Activated T-helper 9 cell treated with anti-CD3 and anti-CD28 coated beads, Interleukin-2, amount 50 U/mL, for 16 hours (primary cell): ENCODE measurements at places on chromosomes 3 and 15.

DNA sequence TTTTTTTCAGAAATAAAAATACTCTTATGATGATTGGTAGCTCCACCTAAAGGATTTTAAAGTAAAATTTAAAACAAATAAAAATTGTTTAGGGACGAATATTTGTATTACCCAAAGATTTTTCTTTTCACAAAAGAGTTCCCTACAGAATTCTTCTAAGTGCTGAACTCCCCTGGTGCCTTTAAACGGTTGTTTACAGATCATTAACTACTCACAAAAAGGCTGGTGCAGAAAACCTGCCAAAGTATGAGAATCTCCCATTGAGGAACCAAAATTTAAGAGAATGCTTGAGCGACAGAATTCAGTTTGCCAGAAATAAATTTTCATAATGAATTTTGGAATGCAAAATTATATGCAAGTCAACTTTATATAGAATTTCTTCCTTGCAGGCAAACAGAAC is 497.8 kb upstream of the NR2F2 start:
- DNase-seq: no peak

DNA sequence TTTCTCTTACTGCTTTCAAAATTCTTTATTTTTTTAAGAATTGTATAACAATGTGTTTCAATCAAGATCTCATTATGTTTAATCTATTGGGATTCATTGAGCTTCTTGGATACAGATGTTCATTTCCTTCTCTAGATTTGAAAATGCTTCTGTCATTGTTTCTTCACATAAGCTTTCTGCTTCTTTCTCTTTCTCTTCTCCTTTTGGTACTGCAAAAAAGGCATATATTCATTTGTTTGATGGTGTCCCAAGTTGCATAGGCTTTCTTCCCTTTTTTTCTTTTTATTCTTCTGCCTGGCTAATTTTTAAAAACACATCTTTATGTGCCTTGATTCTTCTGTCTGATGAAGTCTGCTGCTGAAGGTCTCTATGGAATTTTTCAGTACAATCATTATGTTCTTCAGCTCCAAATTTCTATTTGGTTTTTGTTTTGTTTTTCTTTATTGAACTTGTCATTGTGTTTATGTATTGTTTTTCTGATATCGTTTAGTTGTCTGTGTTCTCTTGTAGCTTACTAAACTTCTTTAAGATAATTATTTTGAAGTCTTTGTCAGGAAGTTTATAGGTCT is 88.9 kb downstream of the DTWD1 start:
- no peak for DNase-seq

GRCh38 chr3:143972155-143972504 is 507 bp downstream of the DIPK2A start:
- no peak for DNase-seq

DNA sequence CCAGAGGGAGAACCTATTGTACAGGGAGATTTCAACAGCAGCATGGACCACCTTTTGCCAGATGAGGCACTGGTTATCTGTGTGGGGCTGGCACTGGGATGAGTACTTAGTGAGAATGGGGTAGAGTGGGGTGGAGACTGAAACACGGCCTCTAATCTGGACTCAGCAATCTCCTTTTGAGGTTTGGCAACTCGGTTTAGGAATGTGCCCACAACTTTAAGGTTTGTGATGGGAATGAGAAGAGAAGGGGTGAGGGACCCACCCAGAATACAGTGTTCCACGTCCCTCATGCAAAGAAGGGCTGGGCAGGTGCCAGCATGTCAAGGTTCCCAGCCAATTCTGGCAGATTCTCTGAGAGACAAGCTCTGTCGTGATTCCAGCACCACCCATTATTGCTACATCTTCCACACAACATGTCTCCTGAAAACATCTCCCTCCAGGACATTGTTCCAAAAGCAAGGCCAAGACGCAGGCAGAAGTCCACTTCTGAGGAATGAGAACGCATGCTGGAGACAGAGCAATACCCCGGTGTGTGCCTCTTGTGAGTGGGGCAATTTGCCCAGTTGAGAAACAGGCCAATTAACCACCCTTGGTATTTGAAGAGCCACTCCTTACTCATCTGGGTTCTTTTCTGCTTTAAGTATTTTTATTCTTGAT is 37.5 kb upstream of the CCR4 start:
- no peak for DNase-seq

GRCh38 chr3:187943677-187944389 is 198.6 kb upstream of the BCL6 start:
- DNase-seq: no peak

DNA sequence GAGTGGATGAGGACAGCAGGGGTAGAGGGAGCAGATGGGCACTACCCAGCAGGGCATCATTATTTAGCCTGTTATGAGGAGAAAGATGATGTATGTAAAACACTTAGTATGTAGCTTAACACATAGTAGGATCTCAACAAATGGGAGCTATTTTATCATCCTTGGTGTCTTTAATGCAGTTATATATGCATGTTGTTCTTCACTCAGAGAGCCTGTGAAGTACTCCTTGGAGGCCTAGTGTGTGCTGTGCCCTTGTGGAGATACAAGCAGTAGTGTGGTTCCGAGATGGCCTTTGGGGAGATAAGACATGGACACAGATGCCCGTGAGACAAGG is 124.2 kb downstream of the LIPC start:
- DNase-seq: no peak

GRCh38 chr3:31265646-31266428 is 266.9 kb upstream of the STT3B start:
- DNase-seq: no peak

- DNase-seq: no peak
Measured at GRCh38 chr3:133711013-133711412, 35.2 kb upstream of the TF start.

GRCh38 chr3:108071368-108071767 is 19.5 kb downstream of the CD47 start:
- DNase-seq: no peak

GRCh38 chr3:98536456-98537017 is 4.8 kb downstream of the GPR15 start:
- DNase-seq: no peak

GRCh38 chr15:28191832-28192231 is 92.7 kb upstream of the OCA2 start:
- DNase-seq: no peak

DNA sequence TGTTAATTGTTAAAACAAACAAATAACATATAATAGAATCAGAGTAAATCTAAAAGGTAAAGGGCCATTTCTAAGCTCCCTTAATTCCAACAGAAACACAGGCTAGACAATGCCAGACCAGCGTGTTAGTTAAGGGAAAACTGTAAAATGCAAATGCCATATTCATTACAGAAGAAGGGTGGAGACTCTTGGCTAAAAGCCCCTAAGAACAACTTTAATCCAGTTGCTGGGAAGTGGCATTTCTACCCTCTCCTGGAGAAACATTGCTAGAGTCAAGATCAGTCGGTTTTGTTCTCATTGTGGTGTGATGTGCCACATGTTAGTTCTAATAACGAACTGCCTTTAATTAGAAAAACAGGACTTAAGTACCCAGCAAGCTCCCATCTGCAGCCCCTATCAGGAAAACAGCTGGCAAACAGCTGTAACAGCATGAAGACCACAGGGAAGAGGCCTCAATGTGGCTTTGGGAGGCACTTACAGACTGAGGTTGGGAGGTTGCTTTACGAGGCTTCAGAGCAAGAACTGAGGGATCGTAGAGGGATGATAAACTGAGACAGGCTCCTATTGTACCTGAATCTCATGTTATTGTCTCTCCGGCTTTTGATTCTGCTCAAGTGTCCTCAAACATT is 1134.8 kb downstream of the ROBO1 start:
- no peak for DNase-seq

- DNase-seq: no peak
Measured at GRCh38 chr15:91491101-91491950, 362.2 kb upstream of the SLCO3A1 start.

DNA sequence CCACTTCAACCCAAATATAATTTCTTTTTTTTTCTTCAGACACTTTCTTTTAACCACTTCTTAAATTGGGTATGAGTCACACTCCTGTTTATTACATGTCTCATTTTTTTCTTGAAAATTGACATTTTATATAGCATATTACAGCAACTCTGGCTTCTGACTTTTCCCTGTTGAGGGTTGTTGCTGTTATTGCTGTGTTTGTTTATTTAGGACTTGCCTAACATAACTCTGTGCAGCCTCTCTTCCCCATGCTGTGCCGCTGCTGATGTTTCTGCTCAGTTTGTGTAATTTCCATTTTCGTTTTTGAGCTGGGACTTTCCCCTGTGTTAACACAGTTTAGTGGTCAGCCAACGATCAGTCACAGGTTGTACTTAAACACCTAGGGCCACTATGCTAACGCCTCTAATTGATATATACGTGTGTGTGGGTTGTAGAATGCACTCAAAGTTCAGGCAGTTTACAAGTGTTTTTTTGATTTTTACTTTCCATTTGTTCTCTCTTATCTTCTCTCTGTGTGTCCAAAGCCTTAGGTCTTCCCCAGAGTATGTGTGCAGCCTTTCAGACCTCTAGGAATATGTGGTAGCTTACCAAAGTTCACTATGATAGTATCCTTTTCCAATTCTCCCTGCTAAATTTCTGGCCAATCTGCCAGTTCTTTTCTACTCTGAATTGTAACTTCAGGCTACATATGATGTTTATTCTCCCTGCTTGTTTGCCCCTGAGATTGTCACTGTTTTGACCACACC is 337.2 kb downstream of the ZBTB20 start:
- DNase-seq: no peak

DNA sequence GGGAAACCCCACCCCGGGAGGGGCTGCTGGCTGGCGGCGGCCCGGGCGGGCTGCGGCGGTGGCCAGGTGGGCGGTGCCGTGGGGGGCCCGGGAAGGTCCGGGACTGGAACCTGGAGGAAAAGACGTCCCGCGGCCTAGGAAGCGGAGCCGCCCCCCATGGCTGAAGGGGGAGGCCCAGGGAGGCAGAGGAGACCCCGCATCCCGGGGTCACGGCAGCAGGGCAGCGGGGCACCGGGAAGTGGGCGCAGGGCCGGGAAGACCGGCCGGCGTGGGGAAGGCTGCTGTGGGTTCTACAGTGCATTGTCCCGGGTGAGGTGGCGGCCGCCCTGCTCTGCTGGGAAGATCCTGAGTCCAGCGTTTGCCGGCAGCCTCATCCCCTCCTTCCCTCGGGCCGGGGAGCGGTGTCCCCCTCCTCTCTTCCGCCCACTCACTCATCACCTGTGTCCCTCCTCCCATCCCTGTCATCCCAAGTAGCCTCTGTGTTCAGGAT is 525 bp upstream of the FSTL1 start:
- no peak for DNase-seq

DNA sequence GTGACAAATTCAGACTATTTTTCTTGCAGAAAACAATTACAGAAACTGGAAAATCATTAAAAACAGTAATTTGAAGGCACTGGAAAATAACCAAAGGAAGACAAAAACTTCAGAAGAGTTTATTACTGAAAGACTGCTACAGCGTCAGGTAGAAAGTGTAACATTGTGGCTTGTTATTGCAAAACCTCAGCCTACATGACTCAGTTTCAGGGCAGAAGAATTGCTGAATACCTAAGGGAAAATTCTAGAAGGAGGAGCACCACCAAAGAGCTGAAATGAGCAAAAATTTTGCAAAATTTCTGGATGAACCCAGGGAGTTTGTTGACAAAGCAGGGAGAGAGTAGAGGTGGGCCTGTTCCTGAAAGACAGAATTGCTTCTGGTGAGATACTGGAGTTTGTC is 219.6 kb downstream of the C3orf38 start:
- DNase-seq: no peak
